Right cardiac atrium (tissue), 5 donors: ENCODE measurements at places on chromosomes 6 and 20.
A peak's percentile ranks its signal among the peaks of the same experiment; 100 is the strongest.

- peak; percentile 66 for DNase-seq
Measured at GRCh38 chr6:111662794-111663593, 57.3 kb upstream of the TRAF3IP2 start.

- DNase-seq: peak; percentile 93
Measured at GRCh38 chr20:5072756-5073659, 46.8 kb downstream of the PCNA start.

DNA sequence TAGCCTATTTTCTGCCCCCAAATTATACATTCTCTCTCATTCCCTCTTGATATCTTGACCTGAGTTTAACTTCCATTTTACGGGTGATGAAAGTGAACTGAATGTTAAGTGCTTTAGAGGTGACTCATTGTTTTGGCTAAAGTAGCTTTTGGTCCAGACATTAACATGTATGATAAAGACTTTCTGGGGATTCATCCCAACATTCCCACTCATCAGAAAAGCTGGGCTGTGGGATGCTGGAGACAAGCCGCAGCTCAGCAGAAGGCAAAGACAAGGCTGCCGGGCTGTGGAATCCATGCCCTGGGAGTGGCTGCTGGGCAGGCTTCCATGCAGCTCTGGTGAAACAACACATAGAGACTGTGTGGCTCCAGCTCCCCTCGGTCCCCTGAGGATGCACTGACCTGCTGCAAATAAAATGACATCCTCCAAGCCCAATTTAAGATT lies 89.9 kb upstream of the SYNDIG1 start:
- peak; percentile 86 for DNase-seq

GRCh38 chr6:2063547-2063946 lies 181.9 kb downstream of the GMDS start:
- DNase-seq: no peak

DNA sequence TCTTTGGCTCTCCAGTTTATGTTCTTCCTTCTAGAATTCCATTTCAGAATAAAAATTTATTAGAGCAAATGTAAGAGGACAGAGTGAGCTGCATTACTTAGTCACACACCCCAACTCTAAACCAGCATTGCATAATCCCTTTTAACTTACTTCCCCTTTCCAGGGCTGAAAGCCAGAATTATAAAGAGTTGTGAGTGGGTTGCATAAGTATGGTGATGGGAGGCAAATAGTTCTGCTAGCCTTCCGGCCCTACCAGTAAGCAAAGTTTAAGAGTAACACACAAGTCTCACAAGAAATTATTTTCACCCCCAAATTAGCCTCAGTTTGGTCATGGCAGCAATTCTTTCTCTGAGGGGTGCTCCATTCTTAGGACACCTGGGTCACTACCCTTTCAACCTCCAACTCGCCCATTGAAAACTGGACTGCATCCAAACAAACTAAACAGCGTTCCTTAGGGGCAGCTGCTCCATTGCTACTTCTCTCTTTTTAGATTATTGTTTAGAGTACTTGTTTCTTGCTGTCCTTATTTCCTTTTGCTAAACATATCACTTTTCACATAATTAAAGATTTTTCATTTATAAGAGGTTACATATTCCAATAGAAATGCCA lies 1.6 kb downstream of the KIAA0408 start:
- DNase-seq: no peak
